ENCODE measurements at places on chromosomes 1 and 21.
A peak's percentile ranks its signal among the peaks of the same experiment; 100 is the strongest.

DNA sequence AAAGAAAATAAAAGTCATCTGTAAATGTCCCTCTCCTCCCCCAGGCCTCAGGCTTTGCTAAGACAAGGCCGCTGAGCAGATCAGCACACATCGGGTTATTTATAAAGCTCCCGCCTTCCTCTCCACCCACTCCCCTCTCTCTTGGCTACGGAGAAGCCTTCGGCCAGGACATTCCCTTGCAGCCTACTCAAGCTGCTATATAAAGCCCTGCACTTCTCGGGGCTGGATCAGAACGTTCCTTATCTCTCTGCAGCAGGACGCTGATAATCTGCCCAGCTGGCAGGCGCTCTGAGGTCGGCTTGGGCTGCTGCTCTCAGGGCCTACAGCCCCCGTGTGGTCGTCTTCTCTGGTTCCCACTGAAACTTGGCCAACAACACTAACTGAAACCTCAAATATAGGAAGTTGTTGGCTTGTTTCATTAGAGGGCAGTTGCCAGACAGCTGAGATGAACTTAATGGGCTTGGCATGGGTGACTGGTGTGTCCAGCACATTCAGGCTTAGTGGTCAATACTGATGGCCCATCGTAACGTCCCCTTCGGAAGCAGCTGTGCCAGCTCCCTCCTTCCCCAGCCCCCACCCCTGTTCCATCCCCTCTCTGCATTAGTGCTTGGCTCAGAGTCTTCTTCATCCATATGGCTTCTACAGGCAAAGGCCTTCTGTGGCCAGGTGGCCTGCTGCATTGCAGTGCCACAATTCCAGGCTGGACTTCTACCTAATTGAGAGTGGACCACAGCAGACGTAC, 64.6 kb downstream of the IER5 start:
- peak; percentile 79 for DNase-seq

DNA sequence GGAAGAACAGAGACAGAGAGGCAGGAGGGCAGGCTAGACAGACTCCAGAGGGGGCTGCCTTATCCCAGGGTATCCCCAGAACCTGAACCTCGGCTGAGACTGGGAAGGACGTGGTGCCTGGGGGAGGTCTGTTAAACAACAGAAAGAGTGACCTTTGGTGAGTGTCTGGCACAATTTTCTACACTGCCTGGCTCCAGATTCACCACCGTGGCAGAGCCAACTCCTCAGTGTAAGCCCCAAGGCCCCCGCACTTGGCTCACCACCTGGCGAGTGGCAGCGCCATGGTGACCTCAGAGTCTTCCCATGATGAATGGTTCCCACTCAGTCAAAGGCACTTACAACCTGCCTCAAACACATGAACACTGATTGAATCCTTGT, 6.5 kb downstream of the RD3 start:
- no peak for DNase-seq

DNA sequence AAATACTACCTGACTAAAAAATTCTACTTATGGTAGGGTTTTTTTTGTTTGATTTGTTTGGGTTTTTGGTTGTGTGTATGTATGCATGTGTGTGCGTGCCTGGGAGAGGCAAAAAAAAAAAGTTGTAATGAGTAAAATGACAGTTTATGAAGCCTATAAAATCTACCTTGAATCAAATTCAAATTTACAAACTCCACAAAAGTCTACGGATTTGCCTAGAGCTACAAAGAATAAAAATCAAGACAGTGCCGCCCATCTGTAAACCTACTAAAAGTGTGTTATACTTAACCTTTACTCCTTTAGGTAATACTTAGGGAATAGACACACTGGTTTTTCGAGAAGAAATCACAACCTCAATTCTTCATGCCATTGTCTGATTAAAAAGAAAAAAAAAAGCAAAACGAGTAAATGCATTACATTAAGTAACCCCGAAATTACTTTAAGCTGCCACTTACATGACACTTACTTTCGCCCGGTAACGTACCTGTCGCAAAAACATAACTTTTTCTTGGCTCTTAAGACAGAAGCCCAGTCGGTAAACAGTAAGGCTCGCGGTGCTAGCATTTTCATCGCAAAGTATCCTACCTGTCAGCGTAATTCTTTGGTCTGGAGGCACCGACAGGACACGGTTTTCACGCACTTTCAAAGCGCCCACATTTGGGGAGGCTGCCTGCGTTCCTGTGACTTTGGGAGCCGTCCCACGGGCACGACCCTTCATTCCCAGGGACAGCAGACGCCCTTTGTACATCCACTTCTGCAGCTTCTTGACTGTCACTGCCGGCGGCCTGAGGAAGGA, 951 bp downstream of the SYDE2 start:
- no peak for DNase-seq

GRCh38 chr1:42439940-42440339, 15.9 kb downstream of the ZMYND12 start:
- peak; percentile 85 for DNase-seq

GRCh38 chr1:12229386-12229834, 420 bp upstream of the VPS13D start:
- no peak for DNase-seq

GRCh38 chr1:227396539-227397353, 78.5 kb upstream of the CDC42BPA start:
- no peak for DNase-seq

DNA sequence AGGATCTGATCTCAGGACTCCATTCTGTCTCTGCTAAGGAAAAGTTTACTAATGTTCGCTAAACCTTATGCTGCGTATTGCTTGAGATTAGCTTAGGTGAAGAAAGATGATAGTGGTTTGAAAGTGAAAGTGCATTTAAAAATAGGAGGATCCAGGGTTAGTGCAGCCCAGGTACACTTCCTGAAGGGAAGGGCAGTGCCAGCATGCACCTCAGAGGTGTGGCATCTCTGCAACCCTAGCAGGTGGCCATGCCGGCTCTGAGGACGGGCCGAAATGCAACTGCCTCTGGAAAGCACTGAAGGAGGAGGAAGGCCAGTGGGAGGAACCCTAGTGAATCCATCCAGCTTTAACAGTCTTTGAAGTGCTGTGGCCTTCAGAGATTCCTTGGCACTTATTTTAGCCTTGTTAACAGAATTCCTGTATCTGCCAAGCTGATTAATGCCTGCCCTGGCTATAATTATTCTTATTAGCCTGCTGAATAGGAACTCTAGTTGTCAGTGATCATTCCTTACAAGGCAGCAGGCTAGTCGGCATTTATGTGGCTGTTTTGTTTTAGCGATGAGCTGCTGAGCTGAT, 5.5 kb downstream of the PTGFRN start:
- peak; percentile 16 for DNase-seq

DNA sequence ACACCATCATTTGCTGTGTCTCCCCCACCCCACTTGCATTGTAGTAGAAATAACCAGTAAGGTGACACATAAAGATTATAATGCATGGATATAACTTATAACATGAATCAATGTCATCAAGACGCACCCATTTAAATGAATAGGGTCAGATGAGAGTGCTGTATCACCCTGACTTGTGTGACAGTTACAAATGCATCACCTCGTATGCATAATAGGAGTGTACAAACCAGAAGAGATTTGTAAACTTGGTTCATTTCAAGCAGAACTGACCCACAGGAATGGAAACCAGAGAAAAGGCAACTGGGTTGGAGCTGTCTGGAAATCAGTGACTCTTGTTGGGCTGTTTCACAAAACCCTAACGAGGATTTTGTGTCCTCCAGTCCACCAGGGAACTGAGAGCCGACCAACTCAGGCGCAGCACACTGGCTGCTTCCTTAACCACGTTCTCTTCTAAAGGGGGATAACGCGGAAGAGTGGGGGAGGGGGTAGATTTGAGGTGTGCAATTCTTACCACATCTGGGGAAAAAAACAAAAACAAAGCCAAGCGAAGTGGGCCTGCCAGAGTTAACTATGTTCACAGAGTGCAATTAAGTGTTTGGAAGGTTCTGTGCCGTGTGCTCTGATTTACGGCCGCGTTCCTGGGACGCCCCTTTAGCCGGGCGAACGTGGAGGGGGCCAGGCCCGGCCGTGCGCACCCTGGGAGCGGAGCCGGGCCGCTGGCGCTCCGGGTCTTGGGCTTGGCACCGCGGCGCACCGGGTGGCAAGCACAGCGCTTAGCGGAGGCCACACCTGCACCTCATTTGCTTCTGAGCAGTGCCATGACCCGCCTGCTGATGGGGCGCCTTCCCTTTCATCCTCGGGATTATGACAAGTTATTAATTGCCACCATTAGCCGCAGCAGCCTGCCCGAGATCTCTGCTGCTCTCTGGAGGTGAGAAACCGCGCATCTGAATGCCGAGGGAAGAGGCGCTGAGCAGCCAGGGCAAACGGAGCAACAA, 248.8 kb upstream of the FOXD3 start:
- peak; percentile 20 for DNase-seq

- DNase-seq: no peak
Observed at GRCh38 chr1:111101854-111102642, 37.8 kb downstream of the DRAM2 start.

GRCh38 chr21:44574457-44575306, 1.2 kb downstream of the KRTAP10-4 start:
- DNase-seq: no peak
